ENCODE measurements at places on chromosomes 1 and 21. TPM values are rescaled to one million over a fixed set of nuclear protein-coding genes. Genes with fewer than 3 reads are reported as not detected.

Gene ZMPSTE24
- 38.5 TPM for total RNA-seq

Gene U2AF1
- total RNA-seq: 69.5 TPM

Gene C1QB
- total RNA-seq: not detected

Gene HAO2
- not detected for total RNA-seq

Gene OR2AK2
- not detected for total RNA-seq

Gene OLIG2
- not detected for total RNA-seq

Gene GJB5
- not detected for total RNA-seq

Gene RAB7B
- not detected for total RNA-seq

Gene POGZ
- total RNA-seq: 74.9 TPM

Gene KCNN3
- total RNA-seq: 0.08 TPM

Gene MAP3K21
- total RNA-seq: 3.0 TPM

Gene VSIG8
- not detected for total RNA-seq

Gene RHD
- total RNA-seq: not detected

Gene RAB25
- not detected for total RNA-seq

Gene DR1
- 74.1 TPM for total RNA-seq

Gene MYOC
- total RNA-seq: not detected

- H3K36me3 ChIP-seq: peaks cover 18% of the 10 kb centered on the region
- no peak for DNase-seq
- H3K4me3 ChIP-seq: no peak overlapping the region
- H3K27ac ChIP-seq: no peak overlapping the region
- no peaks in the 10 kb centered on the region for H3K27me3 ChIP-seq
Observed at GRCh38 chr1:33326785-33327184, 5.9 kb upstream of the A3GALT2 start.

- H3K4me3 ChIP-seq: no peak overlapping the region
- no peak for DNase-seq
- H3K36me3 ChIP-seq: no peaks in the 10 kb centered on the region
- peaks cover 3% of the 10 kb centered on the region for H3K4me1 ChIP-seq
- H3K27ac ChIP-seq: no peak overlapping the region
Observed at GRCh38 chr21:46674430-46675007, 39.0 kb downstream of the PRMT2 start.

DNA sequence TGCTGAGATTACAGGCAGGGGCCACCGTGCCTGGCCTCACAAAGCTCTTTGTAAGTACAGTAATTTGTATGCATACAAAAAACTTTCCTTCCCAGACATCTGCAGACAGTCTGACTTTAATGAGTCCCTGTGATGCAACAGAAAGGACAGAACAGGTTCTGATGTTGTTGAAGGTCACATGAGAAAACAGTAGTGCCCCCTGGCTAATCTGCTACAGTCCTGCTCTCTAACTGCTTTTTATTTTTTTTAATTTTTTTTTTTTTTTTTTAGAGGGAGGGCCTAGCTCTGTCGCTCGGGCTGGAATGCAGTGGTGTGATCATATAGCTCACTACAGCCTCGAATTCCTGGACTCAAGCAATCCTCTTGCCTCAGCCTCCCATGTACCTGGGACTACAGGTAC, 36.7 kb downstream of the ACBD3 start:
- H3K4me1 ChIP-seq: peaks cover 5% of the 10 kb centered on the region
- no peak overlapping the region for H3K27ac ChIP-seq
- H3K27me3 ChIP-seq: no peaks in the 10 kb centered on the region
- H3K4me3 ChIP-seq: no peak overlapping the region
- DNase-seq: no peak

- no peaks in the 10 kb centered on the region for H3K36me3 ChIP-seq
- no peak overlapping the region for H3K4me3 ChIP-seq
- no peaks in the 10 kb centered on the region for H3K27me3 ChIP-seq
- DNase-seq: no peak
- no peak overlapping the region for H3K27ac ChIP-seq
- no peaks in the 10 kb centered on the region for H3K4me1 ChIP-seq
Observed at GRCh38 chr1:99228153-99228552, 36.1 kb upstream of the PLPPR4 start.

GRCh38 chr1:152842556-152842955, at the start of gene LCE6A:
TSS of gene LCE6A (plus strand) at chr1:152842856. CDS start at chr1:152843521, 665 bp downstream.
- DNase-seq: no peak
- H3K27me3 ChIP-seq: peaks cover 32% of the 10 kb centered on the region
- H3K36me3 ChIP-seq: no peaks in the 10 kb centered on the region
- H3K4me1 ChIP-seq: no peaks in the 10 kb centered on the region
- H3K27ac ChIP-seq: peak within 1 kb of the TSS; percentile 43

DNA sequence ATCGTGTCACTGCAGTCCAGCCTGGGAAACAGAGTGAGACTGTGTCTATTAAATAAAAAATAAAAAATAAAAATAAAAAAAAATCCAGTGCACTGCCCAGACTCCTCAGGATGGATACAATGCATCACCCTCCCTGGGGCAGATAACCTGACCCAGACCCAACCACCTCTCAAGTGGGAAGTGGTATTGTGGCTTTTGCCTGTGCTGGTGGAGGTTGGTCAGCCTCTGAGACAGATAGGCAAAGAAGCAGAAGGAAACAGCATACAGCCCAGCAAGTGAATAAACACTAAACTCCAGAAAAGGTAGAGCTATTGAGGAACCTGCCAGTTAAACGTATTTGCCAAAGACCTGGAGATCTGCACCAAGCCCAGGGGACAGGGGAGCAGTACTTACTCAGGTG, 22.0 kb downstream of the HHIPL2 start:
- DNase-seq: no peak
- H3K27me3 ChIP-seq: peaks cover 21% of the 10 kb centered on the region
- no peaks in the 10 kb centered on the region for H3K36me3 ChIP-seq
- peaks cover 2% of the 10 kb centered on the region for H3K4me1 ChIP-seq

DNA sequence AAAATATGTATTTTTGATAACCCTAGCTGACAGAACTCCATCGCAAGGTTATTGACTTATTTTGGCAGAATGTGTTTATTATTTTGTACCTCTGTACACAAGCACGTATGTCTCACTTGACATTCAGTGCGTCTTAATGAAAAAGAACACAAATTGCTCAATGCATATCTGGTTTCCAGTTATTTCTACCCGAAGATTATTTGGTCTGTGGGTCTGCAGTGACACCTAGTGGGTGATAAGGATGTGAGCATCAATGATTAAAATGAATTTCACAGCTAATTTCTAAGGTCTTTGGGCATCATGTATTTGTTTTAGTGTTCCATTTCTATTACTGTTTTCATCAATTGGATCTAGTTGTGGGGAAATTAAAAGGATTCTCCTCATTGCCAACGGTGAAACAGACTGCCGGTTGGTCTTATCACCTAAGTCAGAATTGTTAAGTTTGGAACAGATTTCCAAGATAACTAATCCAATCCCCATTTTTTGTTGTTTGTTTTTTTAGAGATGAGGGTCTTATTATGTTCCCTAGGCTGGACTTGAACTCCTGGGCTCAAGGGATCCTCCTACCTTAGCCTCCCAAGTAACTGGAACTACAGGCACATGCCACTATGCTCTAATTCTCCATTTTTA, 13.9 kb downstream of the DDX20 start:
- H3K27me3 ChIP-seq: no peaks in the 10 kb centered on the region
- no peak overlapping the region for H3K4me3 ChIP-seq
- DNase-seq: no peak
- no peak overlapping the region for H3K27ac ChIP-seq

DNA sequence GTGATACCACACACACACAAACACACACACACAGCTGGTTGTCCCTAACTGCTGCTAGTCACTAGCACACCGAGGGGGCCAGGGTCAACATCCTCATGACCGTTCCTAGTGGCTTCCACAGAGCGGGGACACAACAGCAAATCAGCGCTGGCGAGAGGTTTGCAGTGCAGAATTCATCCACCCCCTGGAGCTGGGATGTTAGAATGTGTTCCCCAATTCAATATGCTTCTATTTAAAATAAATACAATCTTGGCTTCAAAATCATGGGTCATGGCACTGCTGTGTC, 16.2 kb upstream of the C2CD2 start:
- H3K36me3 ChIP-seq: no peaks in the 10 kb centered on the region
- H3K27ac ChIP-seq: no peak overlapping the region
- no peak for DNase-seq
- H3K4me1 ChIP-seq: no peaks in the 10 kb centered on the region
- no peaks in the 10 kb centered on the region for H3K27me3 ChIP-seq

GRCh38 chr1:934991-935750, 11.4 kb downstream of the SAMD11 start:
- no peak overlapping the region for H3K27ac ChIP-seq
- peaks cover 15% of the 10 kb centered on the region for H3K27me3 ChIP-seq
- H3K4me3 ChIP-seq: no peak overlapping the region
- H3K36me3 ChIP-seq: no peaks in the 10 kb centered on the region

DNA sequence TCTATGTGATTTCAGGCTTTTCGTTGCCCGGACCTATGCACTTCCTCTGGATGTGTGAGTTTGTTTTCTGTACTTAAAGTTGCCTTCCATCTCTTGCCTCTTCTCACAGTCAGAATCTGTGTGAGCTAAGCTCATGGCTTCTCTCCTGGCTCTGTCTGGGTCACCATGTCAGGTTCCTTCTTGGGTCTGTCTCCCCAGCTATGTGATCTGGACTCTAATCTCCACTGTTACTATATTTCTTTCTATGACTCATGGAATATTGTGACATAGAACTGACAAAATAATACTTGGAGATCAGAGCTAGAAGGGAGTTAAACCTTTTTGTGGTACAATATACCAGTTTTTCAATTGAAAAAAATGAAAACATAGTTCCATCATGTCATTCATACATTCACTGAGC, 172.7 kb upstream of the FGGY start:
- DNase-seq: no peak
- H3K4me1 ChIP-seq: peaks cover 29% of the 10 kb centered on the region
- H3K4me3 ChIP-seq: no peak overlapping the region
- H3K27ac ChIP-seq: no peak overlapping the region
- peaks cover 34% of the 10 kb centered on the region for H3K27me3 ChIP-seq
- peaks cover 12% of the 10 kb centered on the region for H3K36me3 ChIP-seq

GRCh38 chr1:96011606-96012005, 710.0 kb upstream of the PTBP2 start:
- H3K36me3 ChIP-seq: no peaks in the 10 kb centered on the region
- H3K4me3 ChIP-seq: no peak overlapping the region
- no peaks in the 10 kb centered on the region for H3K27me3 ChIP-seq
- DNase-seq: no peak
- H3K27ac ChIP-seq: no peak overlapping the region

DNA sequence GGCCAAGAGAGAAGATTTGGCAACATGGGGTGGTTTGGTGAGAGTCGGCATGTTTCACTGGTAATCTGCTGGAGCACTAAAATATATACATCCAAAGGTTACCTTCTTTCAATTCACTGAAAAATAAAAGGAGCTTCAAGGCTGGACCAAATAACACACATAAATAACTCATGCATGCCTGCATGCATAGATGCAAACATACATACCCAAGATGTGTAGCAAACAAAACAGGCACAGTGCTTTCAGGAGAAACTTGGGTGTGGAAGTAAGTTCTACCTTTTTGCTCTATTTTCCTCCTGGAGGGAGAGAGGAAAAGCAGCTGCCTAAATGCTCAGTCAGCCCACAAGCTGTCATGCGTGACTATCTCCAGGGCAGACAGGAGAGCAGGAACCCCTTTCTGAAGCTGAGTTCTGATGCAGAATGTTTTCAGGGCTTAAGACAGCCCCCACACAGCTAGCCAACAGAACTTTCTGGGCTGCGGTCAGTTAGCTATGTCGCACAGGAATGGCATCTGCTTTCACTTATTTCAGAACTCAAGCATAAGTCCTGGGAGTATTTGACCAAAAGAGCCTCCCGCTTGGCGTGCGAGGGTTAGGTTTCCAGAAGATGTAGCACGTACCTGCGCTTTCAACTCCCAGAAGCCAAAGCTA, 166.2 kb downstream of the TOMM20 start:
- DNase-seq: peak; percentile 77
- peak overlapping the region; percentile 96 for H3K27ac ChIP-seq
- no peaks in the 10 kb centered on the region for H3K36me3 ChIP-seq
- H3K4me1 ChIP-seq: peaks cover 66% of the 10 kb centered on the region
- H3K4me3 ChIP-seq: peak overlapping the region; percentile 92

- peak overlapping the region; percentile 62 for H3K27ac ChIP-seq
- no peak overlapping the region for H3K4me3 ChIP-seq
- H3K4me1 ChIP-seq: peaks cover 36% of the 10 kb centered on the region
- H3K27me3 ChIP-seq: no peaks in the 10 kb centered on the region
Observed at GRCh38 chr1:20998826-20999225, 177.9 kb downstream of the EIF4G3 start.

GRCh38 chr1:27539901-27540861, 50.2 kb upstream of the WASF2 start:
- no peaks in the 10 kb centered on the region for H3K27me3 ChIP-seq
- peaks cover 12% of the 10 kb centered on the region for H3K4me1 ChIP-seq
- no peak for DNase-seq
- H3K4me3 ChIP-seq: no peak overlapping the region

- DNase-seq: no peak
- H3K4me3 ChIP-seq: no peak overlapping the region
- peaks cover 5% of the 10 kb centered on the region for H3K27me3 ChIP-seq
Observed at GRCh38 chr1:116981521-116982037, 20.0 kb upstream of the CD101 start.

GRCh38 chr1:194447636-194448035, 1261.2 kb upstream of the B3GALT2 start:
- no peaks in the 10 kb centered on the region for H3K4me1 ChIP-seq
- H3K27ac ChIP-seq: no peak overlapping the region
- no peaks in the 10 kb centered on the region for H3K36me3 ChIP-seq
- DNase-seq: no peak

- H3K4me3 ChIP-seq: no peak overlapping the region
- no peaks in the 10 kb centered on the region for H3K36me3 ChIP-seq
- H3K27ac ChIP-seq: no peak overlapping the region
- H3K27me3 ChIP-seq: no peaks in the 10 kb centered on the region
- H3K4me1 ChIP-seq: peaks cover 15% of the 10 kb centered on the region
Observed at GRCh38 chr1:10900251-10900651, 103.8 kb upstream of the CASZ1 start.

DNA sequence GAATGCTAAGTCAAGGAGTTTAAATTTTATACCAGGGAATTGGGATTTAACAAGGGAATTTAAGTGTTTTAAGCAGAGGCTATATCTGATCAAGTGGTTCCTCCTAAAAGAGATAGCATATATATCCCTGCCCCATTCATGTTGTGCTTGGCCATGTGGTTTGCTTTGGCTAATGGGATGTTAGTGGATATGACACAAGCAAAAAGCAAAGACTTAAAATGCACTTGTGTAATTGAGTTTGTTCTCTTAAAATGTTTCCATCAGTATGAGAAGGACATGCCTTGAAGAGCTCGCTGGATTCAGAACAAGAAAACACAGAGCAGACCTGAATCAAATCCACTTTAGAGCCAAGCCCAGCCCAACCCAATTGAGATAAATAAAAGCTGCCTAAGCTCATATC, 22.4 kb downstream of the C1orf87 start:
- H3K27me3 ChIP-seq: peaks cover 8% of the 10 kb centered on the region
- no peak overlapping the region for H3K4me3 ChIP-seq
- H3K36me3 ChIP-seq: peaks cover 4% of the 10 kb centered on the region
- no peak for DNase-seq
- H3K4me1 ChIP-seq: no peaks in the 10 kb centered on the region

DNA sequence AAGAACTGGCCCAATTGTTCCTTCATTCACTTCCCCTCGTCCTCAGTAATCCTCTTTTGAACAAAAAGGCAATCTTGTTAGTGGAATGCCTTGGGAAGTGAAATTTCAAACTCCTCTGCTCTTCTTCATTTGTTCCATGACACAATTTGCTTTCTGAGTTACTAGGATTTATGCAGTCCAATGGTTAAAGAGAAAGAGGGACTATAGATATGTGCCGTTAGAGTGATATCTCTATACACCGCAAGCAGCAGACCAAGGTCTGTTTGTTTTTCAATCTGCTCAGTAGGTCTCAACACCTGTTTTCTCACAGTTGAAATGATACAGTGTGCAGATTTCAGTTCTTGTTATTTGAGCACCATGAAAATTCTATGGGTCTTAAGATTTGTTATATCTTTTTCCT, 244.0 kb downstream of the DNM3 start:
- no peak overlapping the region for H3K27ac ChIP-seq
- DNase-seq: no peak
- no peaks in the 10 kb centered on the region for H3K4me1 ChIP-seq
- no peaks in the 10 kb centered on the region for H3K27me3 ChIP-seq
- no peaks in the 10 kb centered on the region for H3K36me3 ChIP-seq

Measured in natural killer cell treated with Interleukin-12 subunit alpha and Interleukin-12 subunit beta and Interleukin-15 and Interleukin-18, amount 100 ng/mL, for 72 hours (primary cell).